Stimulated activated CD4-positive, alpha-beta T cell treated with anti-CD3 and anti-CD28 coated beads, Interleukin-15, amount 100 ng/mL, for 1 hour (primary cell): ENCODE measurements at places on chromosomes 12 and 14.

- no peak for DNase-seq
These were observed 55.4 kb downstream of the ASCL1 start for GRCh38 chr12:103012884-103013283.

DNA sequence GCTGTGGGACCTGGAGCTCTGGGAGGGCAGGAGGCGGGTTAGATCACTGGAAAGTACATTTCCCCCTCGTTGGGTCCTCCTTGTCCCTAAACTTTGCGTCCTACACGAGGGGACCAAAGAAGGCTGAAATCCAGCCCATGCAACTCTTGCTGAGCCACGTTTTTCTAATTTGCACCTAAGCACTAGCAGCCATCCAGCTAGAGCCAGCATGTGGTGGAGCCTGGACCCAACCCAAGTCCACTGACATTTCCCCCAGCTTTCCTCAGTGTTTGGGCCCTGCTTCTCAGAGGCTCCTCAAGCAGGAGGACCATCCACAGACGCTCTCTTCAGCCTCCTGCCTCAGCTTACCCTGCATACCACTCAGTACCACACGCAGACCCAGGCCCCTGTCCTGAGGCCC is 49.7 kb downstream of the TSPAN11 start:
- no peak for DNase-seq

- DNase-seq, result no peak
These were observed 21.8 kb upstream of the DHRS4 start for GRCh38 chr14:23931721-23932289.

DNA sequence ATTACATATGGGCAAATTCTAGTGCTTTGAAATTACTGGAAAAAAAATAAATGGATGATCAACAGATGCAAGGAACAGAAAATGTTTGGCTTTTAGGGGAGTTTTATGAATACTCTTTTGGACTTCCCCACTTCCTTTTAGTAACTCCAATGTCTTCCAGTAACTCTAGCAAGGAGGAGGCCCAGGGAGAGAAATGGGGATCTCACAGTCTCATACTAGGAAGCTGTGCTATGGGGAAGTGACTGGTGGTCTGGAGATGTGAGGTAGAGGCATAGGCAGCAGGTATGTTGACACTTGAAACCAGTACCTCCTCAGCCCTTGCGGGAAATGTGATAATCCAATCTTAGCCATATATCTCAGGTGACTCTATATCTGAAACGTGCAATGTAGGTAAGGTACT is 68.1 kb downstream of the CRADD start:
- DNase-seq, result no peak

- no peak for DNase-seq
These were observed 7.5 kb upstream of the CDCA4 start for GRCh38 chr14:105028251-105028927.

GRCh38 chr12:31324845-31325523 is 966 bp downstream of the SINHCAF start:
- peak; percentile 31 for DNase-seq

- no peak for DNase-seq
These were observed 22.5 kb upstream of the WSCD2 start for GRCh38 chr12:108106599-108106998.

- no peak for DNase-seq
These were observed 193.8 kb upstream of the NPAS3 start for GRCh38 chr14:32744811-32745445.
